ENCODE measurements at places on chromosomes 13 and 19.

- no peak for DNase-seq
Measured at GRCh38 chr13:111941845-111942447, 125.0 kb upstream of the SOX1 start.

- DNase-seq: no peak
Measured at GRCh38 chr19:30084390-30084819, 142.4 kb downstream of the URI1 start.

DNA sequence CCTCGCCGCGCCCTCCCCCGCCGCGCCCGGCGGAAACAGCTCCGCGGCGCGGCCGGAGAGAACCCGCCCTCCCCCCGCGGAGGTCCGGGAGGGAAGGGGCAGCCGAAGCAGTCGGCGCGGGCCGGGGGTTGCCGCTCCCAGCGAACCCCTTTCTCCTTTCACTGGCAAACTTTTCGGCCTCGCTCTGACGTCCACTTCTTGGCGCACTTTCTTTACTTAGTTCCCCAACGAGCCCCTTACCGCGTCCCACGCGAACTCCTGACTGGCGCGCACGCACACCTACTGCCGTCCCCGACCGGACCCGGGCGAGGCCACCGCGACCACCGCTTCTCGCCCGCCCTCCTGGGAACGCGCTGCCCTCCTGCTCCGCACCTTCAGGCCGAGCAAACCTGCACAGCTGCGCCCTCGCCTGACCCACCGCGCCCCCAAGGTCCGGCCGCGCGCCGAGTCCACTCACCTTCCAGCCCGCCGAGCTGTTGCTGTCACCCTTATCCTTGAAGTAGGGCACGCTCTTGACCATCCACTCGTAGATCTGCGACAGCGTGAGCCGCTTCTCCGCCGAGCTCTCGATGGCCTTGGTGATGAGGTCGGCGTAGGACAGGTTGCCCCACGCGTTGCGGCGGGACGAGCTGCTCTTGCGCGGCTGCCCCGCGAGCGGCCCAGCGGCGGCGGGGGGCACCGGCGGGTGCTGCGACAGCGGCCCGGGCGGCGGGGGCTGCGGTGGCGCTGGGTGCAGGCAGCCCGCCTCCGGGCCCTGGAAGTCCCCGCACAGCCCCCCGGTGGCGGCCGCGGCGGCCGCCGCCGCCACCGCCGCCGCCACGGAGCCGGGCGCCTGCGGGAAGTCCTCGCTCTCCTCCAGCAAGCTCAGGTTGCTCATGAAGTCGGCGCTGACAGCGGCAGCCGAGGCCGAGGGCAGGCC is 1.1 kb downstream of the FOXO1 start:
- no peak for DNase-seq

DNA sequence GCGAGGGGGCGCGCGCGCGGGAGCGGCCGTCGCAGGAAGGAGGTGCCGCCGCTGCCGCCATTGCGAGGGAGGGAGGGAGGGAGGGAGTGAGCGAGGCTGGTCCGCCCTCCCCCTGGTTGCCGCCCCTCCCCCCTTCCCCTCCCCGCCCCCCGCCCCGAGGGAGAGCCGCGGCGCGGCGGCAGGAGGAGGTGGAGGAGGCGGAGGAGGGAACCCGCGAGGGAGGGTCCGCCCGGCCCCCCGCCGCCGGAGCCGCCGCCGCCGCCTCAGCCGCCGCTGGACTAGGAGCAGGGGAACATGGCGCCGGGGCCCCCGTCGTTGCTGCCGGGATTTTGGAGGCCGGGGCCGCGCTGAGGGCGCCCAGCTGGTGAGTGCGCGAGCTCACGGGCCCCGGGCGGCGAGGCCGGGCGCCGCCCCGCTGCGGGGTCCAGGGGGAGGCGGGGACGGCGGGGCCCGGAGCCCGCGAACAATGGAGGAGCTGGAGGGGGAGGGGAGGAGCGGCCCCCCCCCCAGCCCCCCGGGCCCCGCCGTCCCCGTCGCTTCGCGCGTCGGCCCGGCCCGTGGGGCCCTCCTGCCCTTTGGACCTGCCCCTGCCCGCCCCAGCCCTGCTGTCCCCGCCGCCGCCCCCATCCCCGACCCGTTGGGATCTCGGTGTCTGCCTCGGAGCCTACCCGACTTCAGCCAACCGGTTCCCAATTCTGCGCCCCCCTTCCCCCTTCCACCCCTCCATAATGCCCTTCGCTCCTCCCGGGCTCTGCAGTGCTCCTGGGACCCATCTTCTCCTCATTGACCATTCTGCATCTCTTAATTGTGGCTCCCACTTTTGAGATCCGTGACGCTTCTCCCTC is at the start of gene ARHGAP35:
TSS of gene ARHGAP35 (plus strand) at position 152 of the 845 bp plus-strand sequence. CDS start 57,679 bp downstream, outside the sequence.
- peak; percentile 48 for DNase-seq

DNA sequence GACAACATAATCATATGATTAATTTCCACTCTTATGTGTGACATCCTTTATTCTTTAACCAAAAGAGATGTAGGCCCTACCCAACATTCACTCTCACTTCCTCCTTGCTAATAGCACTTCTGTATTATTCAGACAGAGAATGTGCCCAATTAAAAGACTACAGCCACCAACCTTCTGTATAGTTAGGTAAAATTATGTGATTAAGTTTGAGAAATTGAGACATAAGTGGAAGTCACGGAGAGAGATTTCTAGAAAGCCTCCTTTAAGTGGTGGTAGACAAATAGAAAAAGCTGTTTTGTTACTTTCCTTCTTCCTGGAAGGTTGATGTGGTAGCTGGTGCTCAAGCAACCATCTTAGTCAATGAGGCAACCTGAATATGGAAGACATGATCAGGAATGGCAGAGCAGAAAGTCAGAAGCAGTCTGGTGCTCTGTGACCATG is 14.8 kb downstream of the EPSTI1 start:
- DNase-seq: no peak

- no peak for DNase-seq
Measured at GRCh38 chr13:22201375-22201925, 530.6 kb downstream of the FGF9 start.
